ENCODE measurements at places on chromosomes 5 and 9.

DNA sequence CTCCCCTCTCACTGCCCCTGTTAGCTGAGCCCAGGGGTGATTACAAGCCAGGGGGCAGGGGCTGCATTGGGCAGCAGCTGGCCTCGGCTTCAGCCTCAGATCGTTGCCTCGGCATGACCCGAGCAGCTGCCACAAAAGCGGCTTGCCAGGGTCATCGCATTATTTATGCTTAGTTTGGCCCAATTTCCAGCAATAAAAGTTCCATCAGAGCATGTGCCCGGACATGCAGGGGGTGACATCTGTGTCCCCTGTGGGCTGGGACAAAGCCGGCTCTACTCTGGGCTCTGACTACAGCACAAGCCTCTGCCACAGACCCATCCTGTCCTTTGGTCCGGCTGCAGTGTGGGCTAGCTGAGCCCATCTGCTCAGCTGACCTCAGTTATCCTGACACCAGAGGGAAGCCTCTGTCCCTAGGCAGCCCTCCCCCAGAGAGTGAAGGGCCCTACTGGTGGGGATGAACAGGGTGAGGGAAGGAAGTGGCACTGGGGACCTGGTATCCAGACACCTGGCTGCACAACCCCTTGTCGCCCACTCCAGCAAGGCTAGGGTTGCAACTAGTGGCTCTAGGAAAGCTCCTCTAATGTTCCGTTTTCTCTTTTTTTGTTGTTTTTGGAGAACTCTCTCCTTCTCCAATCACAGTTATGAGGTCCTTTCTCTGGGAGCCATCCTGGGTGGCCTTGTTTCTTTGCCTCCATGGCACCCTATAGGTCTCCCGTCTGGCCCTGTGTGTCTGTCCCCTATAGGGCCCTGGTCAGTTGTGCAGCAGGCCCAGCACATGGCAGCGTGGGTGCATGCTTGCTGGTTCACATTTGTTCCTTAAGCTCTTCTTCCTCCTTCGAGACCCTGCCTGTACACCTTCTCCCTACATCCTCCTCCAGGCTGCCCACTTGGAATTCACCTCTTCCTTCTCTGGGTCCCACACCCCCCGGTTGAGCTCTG is 13.3 kb upstream of the GADD45G start:
- DNase-seq: no peak

DNA sequence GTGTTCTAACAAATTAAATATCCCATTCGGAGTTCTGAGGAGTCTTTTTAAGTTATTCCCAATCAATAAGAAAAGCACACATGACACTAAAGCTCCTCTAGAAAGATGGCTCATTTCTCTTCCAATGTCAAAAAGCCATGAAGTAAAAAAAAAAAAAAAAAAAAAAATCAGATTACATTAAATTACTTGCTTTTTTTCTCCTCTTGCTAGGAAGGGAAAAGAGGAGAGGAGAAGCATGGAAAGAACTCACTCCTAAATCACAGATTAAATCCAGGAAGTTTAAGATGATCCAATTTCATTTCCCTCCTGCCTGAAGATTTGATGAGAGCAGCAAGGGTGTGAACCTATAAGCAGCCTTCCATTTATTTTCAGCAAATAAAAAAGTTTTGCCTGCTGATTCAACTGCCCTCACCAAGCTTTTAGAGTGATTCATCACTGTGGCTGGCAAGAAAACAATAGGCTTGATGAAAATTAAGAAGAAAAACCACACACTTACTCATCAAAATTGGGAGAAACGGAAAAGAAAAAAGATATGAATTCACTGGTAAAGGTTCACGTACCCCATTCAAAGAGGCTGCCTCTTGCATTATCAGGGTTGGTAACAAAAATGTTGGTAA is 19.7 kb downstream of the MYO10 start:
- DNase-seq: no peak

- no peak for DNase-seq
Measured at GRCh38 chr5:171462928-171463861, 43.7 kb downstream of the FGF18 start.

- DNase-seq: peak; percentile 67
Measured at GRCh38 chr5:170597109-170597751, 93.4 kb downstream of the KCNIP1 start.

- no peak for DNase-seq
Measured at GRCh38 chr9:35629597-35629996, 11.4 kb upstream of the CD72 start.

DNA sequence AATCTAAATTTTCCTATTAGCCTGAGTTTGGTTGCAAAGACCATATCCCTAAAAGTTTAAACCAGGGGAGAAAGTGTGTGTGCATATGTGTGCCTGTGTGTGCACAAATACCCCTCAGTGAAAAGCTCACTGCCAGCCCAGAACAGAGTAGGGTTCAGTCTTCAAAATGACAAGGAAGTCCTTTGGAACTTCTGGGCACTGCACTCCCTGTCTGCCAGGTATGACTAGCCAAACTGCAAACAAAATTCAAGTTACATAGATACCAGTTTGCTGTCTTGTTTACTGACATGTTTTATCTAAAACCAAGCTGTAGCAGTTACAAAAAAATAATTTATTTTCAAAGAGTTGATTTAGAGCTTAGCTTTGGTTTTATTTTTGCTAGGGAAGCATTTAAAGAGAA is 100.1 kb downstream of the ARHGEF28 start:
- no peak for DNase-seq
